ENCODE measurements at places on chromosomes 7 and 10.

GRCh38 chr7:142053988-142054387, 57.5 kb upstream of the MGAM2 start:
- no peak for DNase-seq

GRCh38 chr10:30883116-30883515, 148.5 kb downstream of the ZNF438 start:
- DNase-seq, result no peak

- no peak for DNase-seq
Observed at GRCh38 chr7:47581804-47582763, at the start of gene TNS3. TSS of gene TNS3 (minus strand) at chr7:47582111. CDS start at chr7:47439636, 142,475 bp downstream.

DNA sequence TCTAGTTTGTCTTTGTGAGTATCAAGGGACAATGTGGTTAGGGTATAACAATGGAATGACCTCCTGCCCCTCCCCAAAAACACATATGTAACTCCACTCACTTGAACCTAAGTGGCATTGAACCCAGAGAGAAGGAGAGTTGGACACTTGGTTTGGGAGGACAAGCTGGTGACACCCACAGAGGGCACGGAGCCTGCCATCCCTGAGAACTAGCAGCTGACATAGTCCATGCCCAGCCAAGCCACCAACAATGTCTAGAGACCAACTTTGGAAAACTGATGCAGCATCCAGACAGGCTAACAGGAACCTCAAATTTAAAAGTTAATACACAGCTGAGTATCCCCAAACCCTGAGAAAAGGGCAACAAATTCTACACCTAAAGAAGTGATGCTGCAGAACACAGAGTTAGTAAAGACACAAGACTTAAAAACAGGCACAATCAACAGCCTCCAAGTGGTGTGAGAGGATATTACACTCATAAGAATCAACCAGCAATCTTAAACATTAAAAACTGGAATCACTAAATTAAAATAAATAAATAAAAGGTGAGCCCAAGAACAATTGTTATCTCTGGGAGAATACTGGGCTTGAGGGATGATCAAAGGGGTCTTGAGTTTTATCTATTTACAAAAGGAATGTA, 27.2 kb downstream of the NUDCD3 start:
- DNase-seq, result no peak

GRCh38 chr7:132817949-132818348, 241.7 kb upstream of the PLXNA4 start:
- no peak for DNase-seq

DNA sequence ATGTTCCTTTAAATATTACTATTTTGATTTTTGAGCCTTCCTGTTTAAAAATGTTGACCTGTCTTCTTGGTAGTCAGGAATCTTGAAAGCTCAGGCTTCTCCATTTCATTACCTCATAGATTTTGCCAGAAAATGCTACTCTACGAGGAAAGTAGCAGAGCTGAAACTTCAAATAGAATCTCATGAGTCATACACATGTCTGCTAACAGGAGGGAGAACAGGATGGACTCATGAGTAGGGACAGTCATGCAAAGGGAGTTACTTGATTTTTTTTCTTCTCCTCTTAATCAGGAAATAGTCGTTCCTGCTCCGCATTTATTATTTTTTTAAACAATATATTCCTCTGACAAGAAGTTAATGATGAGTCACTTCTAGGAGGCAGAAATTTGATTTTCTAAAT, 37.0 kb upstream of the MINDY3 start:
- DNase-seq, result no peak

GRCh38 chr7:79175374-79175773, 278.1 kb downstream of the MAGI2 start:
- no peak for DNase-seq

- no peak for DNase-seq
Observed at GRCh38 chr7:139108266-139109187, 993 bp downstream of the ZC3HAV1 start.

- DNase-seq, result no peak
Observed at GRCh38 chr7:138382862-138383565, 77.0 kb upstream of the TRIM24 start.

- no peak for DNase-seq
Observed at GRCh38 chr10:130218181-130218641, 82.0 kb downstream of the GLRX3 start.

GRCh38 chr7:151085691-151086620, at the start of gene AGAP3:
TSS of gene AGAP3 (plus strand) at chr7:151086475. CDS start at chr7:151086742, 267 bp downstream.
- peak; percentile 53 for DNase-seq

DNA sequence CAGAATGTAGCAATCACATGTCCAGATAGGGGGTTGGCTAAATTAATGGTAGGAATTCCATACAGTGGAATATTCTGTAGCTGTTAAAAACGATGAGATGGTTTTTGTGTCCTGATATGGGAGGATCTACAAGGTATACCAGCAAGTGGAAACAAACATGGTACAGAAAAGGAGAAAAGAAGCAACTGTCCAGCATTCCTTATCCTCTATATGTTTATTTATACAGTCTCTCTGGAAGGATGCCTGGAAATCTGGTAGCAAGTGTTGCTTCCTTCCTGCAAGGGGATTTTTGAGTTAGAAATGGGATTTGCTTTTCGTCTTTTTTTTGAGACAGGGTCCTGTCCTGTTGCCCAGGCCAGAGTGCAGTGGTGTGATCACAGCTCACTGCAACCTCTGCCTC, 19.3 kb downstream of the IL15RA start:
- DNase-seq, result no peak

- DNase-seq, result no peak
Observed at GRCh38 chr10:126147866-126148587, 240.2 kb downstream of the ADAM12 start.

DNA sequence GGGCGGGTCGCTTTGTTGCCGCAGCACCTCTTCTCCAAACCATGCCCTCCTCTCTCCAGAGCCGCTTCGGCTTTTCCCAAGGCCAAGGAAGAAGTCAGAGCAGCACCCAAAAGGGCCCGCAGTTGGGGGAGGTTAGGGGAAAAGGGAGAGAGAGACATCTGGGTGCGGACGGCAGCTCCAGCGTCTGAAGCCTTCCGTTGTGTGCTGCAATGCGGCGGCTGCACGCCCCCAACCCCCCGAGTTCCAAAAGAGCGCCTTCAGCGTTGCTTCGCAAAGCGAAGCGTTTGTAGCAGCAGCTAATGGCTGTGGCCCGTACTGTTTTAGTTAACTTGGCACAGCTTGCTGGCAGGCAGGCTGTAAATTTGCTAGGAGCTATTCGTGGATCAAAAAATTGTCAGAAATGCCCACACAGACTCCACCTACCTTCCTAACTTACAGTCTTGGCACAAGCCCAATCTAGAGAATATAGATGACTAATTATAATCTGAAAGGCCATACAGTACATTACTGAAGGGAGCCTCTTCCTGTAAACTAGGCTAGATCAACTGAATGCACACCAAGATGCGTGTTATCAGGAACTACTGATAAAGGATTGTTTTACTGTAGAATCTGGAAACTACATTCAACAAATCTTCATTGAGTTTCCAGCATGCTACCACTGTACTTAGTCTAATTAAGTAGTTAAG, 1.1 kb upstream of the KBTBD2 start:
- peak; percentile 20 for DNase-seq

- DNase-seq, result no peak
Observed at GRCh38 chr7:140923358-140924006, 1.2 kb downstream of the BRAF start.

DNA sequence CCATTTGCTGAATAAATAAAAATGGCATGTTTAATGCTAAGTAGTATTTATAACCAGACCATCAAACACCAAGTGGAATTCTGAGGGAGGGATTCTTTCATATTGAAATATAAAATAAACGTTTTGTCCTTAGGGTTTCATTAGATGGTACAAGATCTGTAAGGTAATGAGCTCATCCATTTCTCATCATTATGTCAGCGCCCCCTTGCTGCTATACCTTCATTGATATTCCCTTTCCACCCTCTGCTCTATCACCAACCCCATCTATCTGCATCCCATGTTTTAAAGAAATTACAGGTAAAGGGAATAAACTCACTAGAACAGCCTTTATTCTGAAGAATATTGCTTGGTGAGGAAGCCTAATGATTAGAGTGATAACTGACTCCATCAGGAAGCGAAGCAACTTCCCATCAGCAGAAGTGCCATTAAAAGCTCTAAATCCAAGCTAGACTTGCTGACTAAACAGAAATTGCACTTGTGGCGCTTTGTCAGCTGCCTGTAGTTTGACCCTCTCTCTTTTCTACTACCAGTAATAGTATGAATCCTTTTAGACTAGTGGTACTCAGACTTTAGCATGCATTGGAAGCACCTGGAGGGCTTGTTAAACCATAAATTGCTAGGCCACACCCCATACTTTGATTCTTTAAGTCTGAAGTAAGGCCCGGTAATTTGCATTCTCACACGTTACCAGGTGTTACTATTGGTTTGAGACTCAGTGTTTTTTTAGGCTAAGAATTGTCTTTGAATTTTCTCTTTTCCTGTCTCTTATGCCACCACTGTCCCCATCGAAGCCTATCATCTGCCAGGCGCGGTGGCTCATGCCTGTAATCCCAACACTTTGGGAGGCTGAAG, 27.5 kb downstream of the ADD3 start:
- no peak for DNase-seq

- no peak for DNase-seq
Observed at GRCh38 chr7:714251-714671, 12.2 kb upstream of the DNAAF5 start.

- no peak for DNase-seq
Observed at GRCh38 chr7:1990001-1990670, 242.6 kb downstream of the MAD1L1 start.

GRCh38 chr7:17043012-17043877, 161.5 kb upstream of the AGR3 start:
- DNase-seq, result no peak

GRCh38 chr10:71191019-71191418, 21.4 kb upstream of the UNC5B start:
- no peak for DNase-seq

- no peak for DNase-seq
Observed at GRCh38 chr7:85529831-85530230, 343.0 kb upstream of the SEMA3D start.

- no peak for DNase-seq
Observed at GRCh38 chr10:85859859-85860258, 506.7 kb downstream of the GRID1 start.

GRCh38 chr7:106616708-106617051, 44.3 kb downstream of the CCDC71L start:
- no peak for DNase-seq

DNA sequence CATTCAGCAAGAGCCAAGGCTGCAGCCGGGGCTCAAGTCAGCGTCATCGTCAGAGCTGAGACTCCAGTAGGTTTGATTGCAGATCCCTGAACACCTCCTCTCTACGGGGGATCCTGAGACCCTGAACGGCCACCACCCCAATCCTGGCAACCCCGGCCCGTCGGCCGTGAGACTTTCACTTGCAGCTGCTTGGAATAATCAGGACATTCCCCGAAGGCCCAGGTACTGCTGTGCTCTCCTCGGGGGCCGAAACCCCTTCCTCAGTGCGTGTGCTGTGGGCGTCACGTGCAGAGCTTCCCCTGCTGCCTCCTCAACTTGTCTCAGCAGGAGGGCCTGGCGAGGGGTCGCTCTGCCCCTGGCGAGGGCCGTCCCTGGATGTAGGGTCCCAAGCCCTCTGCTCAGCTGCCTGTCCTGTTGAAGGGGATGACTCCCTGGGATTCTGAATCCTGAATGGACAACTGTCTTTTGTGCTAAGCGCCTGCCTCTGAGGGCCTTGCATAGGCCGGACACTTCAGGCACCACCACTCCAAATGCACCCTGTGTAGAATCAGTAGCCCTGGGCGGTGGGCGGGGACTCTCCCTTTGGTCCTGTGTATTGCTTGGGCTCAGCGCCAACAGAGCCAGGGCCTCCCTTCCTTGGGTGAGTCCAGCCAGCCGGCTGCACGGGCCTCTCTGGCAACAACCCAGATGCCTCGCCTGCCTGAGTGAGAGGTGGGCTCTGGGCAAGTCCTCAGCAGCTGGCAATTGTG, 63.8 kb upstream of the EBF3 start:
- no peak for DNase-seq

GRCh38 chr7:21020667-21021066, 234.0 kb upstream of the SP8 start:
- no peak for DNase-seq

DNA sequence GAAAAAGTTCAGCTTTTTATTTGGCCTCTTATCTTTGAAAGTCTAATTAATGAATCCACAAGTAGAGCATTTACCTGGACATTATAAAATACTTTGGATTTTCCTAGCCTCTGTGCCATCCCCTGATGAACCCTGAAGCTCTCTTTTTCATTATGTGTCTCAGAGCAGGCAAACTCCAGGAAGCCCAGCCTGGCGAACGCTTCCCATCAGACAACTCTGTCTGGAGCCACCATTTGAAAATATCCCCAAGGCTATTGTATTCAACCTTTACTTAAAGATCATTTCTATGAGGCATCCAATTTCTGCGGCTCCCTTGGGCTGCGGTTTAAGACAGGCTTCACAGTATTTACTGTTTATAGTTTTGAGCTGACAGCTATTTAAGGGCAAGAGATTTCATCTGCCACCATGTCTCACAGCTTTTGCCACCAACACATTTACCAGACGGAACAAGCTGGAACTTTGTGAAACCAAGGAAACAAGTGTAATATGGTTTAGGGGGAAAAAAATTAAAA, 257.2 kb upstream of the GLI3 start:
- DNase-seq, result no peak

DNA sequence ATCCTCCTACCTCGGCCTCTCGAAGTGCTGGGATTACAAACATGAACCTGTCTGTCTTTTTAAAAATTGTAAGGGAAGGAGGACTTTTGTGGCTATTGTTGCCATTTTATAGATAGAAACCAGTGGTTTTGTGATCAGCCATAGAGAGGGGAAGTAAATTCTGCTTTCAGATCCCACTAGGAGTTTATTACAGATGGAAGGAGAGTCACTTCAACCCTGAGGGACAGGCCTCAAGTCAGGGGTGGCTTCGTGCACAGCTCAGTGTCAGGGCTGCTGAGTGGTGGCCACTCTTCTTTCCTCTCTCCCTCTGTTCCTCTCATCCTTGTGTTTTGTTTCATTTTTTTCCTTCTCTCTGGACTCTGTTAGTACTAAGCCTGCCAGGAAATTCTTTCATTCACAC, 60.8 kb downstream of the OGDH start:
- DNase-seq, result no peak

DNA sequence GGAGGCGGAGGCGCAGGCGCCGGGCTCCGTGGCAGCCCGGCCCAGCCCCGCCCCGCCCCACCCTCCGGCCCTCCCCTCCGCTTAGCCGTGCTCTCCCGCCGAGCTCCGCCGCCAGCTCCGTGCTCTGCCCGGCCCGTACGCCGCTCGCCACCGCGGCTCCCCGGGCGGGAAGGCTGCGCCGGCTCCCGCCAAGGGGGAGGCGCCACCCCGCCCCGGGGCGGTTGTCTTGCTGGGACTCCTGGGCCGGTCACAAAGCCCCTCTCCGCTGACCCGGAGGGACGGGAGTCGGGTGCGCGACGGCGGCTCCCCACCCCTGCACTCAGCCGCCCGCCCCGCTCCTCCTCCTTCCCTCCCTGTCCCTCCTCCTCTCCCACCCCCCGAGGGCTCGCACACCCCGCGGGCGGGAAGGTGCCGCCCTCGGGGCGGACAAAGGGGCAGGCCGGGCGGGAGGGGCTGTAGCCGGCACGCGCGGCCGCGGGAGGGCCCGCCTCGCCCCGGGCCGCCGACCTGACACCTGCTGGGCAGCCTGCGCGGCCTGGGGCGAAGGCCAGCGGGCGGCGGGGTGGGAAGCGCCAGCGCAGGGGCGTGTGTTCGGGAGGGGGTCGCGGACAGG, 11.5 kb upstream of the SP8 start:
- DNase-seq, result no peak

Measured in effector memory CD4-positive, alpha-beta T cell (primary cell).